ENCODE measurements at places on chromosomes 11 and 22. TPM values are rescaled to one million over a fixed set of nuclear protein-coding genes. Genes with fewer than 3 reads are reported as not detected.

DNA sequence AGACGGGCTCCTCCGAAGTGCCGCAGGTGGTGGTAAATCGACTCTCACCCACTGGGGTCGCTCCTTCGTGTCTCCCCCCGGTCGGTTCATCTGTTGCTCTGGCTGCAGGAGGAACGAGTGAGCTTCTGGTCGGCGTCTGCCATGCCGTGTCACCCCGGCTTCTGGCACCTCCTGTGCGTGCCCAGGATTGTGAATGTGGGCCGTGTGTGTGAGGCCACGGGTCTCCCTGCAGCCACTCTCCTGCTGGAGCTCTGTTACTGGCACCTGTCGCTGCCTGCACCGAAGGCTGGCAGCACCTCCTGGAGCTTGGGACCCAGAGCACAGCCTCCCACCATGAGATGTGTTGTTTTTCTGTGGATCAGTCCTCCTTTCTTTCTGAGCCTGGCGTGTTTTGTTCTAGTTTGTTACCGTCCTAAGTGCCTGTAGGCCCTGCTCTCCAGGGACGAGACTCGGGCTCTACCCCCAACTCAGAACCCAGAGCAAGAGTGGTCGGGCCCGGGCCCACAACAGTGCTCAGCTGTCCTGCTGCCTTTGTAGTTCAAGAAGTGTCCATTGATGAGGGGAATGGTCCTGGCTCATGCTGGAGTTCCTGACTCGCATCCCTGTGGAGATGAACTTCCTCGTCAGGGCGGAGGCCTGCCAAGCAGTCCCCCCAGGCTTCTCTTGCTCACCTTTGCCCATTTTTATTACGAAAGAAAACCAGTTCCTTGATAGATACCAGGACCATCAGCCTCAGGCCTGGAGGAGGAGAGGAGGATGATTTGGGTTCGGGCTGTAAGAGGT, 66.6 kb downstream of the MED15 start:
- no peak for DNase-seq

- DNase-seq = no peak
Measured at GRCh38 chr11:102630598-102631448, 5.7 kb upstream of the MMP20 start.

CACNA1I gene
- total RNA-seq = under 0.01 TPM

DNA sequence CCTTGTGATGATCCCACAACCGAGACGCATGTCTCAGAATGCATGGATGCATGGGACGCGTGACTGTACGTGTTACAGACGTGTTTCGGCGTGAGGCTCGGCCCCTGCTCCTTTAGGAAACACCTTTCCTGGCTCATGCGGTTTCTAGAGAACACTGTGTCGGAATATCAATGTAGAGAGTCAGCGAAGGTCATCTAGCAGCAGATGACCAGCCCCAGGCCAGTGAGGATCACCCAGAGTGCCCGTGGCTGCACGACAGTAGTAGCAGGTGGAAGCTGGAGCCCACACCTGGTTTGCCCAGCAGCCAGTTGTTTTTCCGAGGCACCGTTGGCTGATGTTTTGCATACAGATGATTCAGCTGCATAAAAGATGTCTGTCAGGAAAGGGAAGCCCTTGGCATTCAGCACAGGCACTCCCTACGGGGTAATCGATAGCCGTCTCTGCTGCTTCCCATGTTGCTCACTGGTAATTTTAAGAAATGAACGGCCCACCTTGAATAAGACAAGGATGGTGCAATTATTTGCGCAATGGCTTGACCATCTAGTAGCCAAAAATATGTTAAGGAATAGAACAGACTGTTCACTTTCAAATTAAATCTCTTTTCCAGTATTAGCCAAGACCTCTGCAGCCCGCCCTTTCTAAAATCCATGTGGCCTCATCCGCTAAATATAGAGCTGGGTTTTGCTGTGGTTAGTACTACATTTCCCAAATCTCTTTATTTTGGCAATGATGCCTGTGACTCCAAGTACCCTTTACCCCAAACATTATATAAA, 1.1 kb upstream of the CLTCL1 start:
- DNase-seq = peak; percentile 60

GALNT18 gene
- total RNA-seq = 5.2 TPM

DNA sequence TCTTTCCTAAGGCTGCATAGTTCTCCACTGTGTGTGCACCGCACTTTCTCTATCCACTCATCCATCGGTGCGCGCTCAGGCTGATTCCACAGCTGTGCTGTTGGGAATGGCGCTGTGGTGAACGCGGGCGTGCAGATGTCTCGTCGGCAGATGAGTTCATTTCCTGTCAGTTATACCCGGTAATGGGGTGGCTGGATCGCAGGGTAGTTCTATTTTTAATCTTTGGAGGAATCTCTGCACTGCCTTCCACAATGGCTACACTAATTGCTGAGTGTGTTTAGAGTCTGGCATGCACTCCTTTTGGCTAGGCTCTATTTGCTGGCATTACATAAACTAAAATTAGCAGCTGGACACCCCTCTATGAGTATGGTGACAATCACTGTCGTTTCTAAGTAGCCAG, 27.9 kb upstream of the KRTAP5-7 start:
- no peak for DNase-seq

DNA sequence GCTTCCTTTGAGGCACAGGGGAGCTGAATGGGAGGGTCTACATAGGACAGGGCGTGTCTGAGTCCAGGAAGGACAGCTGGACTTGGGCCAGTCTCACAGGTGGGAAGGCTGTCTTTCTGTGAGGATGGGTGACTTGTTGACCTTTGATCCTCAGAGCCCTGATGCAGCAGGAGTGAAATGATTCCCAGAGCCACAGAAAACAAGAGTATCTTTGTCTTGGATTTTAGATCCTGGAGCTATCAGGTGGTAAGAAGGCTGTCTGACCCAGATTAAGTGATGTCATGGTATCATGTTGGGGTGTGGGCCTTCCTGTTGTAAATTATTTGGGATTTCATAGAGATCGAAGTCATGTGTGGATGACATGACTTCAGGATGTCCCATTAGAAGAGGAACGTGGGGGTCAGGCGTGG, 15.0 kb downstream of the PTPRJ start:
- no peak for DNase-seq

GRCh38 chr11:36695571-36695970, 97.5 kb upstream of the RAG2 start:
- DNase-seq = no peak

DNA sequence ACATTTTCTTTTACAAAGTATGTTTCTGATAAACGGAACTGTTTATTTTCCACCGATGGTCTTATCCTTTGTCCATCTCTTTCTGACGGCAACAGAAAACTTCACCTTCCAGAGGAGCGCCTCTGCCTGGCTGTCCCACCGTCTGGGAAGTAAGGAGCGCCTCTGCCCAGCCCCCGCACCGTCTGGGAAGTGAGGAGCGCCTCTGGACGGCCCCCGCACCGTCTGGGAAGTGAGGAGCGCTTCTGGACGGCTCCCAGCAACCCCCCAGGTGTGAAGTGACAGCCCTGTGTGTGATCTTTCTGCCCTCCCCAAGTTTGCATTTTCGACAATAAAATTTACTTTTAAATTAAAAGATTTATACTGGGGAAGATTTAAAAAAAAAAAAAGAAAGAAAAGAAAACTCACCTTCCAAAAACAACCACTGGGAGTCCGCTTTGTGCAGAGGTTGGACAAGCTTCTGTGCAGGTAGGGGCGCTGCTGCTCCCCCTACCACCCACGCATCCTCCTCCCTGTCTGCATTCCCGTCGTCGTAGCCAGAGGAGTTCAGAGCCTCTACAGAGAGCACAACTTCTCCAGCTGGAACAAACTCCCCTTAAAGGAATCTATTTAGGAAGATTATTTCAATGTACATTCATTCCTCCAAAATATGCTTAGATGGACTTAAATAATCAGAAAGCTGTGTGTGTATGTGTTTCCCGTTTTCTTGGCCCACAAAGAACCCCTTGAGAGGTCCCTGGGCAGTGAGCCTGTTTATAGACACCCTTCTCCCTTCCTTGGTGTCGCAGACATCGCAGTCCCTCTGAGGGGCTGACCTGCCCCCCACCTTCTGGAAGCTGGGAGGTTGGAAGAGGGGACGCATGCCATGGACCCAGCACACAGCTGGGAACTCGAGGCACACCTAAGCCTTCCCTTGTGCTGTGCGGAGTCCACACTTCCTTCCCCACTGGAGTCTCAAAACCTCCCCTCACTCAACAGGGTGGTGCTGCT, 849 bp upstream of the APOBEC3B start:
- no peak for DNase-seq

CNTF gene
- 2.2 TPM for total RNA-seq

GRCh38 chr11:45892856-45893255, 7.4 kb downstream of the MAPK8IP1 start:
- DNase-seq = no peak

- DNase-seq = no peak
Measured at GRCh38 chr11:127182586-127183203, 182.1 kb upstream of the KIRREL3 start.

- no peak for DNase-seq
Measured at GRCh38 chr11:45730014-45730413, 64.6 kb upstream of the CHST1 start.

- DNase-seq = no peak
Measured at GRCh38 chr22:16845881-16846280, 20.7 kb upstream of the XKR3 start.

TRPC6 gene
- 26.4 TPM for total RNA-seq

DNA sequence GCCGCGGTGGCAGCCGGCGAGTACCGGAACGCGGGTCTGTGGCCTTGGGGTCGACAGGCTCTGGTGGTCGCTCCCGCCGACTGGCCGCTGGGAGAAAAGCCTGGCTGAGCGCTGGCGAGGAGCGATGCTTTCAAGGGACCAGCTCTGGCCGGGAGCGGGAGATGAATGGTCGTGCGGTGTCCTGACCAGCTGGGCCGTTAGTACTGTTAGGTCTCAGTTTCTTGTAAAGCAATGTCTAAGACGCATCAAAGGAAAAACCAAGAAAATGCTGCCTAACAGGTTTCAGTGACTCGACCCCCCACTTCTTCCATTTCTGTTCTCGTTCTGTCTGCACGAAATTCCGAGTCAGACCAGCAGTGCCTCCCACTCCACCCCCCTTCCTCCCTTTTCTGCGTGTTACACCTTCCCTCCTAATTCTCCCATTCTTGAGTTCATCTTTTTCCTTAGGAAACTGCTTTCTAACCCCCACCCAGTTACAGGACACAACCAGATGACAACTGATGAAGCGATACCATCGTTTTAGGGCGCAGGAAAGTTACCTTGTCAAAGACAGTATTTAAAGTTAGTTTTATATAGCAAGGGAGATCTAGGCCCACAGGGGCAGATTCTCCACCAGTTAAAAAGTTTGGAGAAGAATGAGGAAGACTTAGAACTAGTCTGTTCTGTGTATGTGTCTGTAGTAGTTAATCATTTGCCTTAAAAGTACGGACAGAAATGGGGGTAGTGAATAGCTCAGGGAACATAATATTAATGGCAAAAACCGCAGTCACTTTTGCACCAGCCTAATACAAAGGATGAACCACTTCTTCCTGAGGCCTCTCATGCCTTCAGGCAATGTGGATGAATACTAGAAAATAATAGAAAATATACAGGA, 1.0 kb downstream of the CUL5 start:
- DNase-seq = peak; percentile 25

DNA sequence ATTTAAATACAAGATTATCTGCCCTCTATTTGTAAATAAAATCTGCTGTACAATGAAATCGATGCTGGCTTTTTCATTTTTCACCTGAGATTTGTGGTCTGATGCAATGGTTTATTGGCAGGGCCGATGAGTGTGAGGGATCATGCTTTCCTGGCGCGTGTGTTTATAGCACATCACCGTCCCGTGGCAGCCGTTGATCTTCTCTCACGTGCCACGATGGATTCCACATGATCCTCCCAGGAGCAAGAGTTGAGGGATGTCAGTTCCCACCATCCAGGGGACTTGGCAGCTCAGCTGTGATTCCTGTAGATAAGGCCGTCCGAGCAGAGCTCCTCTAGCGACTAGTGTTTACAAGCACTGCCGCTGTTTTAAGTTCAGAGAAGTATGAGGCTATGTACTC, 213.7 kb downstream of the TBC1D22A start:
- no peak for DNase-seq

TRIM51 gene
- total RNA-seq = not detected

DNA sequence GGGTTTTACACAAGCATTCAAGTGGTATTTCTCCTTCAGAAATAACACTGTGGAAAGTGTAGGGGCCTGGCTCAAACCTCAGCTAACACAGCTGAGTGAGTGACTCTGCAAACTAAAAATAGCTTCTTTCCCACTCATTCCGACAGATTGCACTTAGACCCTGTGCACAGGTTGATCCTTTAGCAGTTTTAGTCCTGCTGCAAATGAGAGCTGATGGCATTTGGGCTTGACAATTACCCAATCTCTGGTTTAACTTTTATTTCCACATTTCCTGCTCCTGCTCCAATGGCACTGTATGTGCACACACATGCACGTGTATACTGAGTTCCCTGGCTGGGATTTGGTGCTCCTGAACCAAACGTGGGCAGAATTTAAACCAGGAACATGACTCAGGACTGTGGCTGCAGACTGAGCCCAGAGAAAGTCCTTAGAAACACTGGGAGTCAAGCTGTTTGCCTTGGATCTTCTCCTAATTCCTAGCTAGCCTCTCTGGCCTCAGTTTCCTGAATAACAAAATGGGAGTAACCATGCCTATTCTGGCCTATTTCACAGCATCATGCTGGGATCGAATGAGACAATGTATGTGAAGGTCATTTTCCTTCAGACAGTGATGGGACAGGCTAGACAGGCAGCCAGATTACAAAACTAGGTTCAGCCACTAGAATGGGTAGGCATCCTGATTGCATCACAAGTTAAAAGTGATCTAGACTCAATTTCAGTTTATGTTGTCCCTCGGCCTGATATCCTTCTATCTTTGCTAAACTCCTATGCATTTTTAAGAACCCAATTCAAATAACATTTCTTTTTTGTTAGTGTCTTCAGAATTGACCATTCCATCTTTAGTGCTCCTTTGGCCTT, 58.2 kb downstream of the SERGEF start:
- DNase-seq = no peak

POLA2 gene
- 12.1 TPM for total RNA-seq

GRCh38 chr11:11346303-11346702, 6.7 kb downstream of the CSNK2A3 start:
- DNase-seq = no peak

- DNase-seq = no peak
Measured at GRCh38 chr11:62687508-62688396, 1.6 kb downstream of the LRRN4CL start.

DDI1 gene
- total RNA-seq = under 0.01 TPM

- DNase-seq = no peak
Measured at GRCh38 chr11:2534957-2535672, 90.3 kb downstream of the KCNQ1 start.

TRIM49D2 gene
- not detected for total RNA-seq

DNA sequence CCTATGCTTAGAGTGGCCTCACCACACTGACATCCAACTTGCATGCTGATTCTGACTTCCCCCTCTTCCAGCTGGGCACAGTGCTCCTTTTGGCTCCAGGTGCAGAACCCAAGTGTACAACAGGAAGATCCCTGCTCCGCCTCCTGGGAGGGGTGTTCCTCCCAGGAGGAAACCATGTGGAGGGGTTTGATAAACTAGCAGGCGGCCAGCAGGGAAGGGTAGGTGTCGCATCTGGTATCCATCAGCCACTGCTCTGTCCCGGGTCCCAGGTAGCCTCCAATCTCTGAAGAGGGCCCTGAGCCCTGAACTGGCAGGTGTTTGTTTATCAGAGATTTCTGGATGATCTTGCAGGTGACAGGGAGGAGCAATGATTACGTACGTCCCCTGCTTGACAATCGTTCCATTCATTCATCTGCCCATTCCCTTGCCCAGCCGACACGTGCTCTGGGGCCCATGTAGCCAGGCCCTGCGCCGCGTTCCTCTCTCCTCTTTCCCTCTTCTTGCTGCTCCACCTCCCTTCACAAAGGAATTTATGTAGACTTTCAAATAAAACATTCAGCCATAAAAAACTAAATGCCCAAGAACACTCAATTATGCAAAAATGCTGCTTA, 41.2 kb upstream of the MICAL2 start:
- DNase-seq = no peak

DRD2 gene
- total RNA-seq = not detected

GTSE1 gene
- 10.4 TPM for total RNA-seq

PAX6 gene
- total RNA-seq = not detected

CDON gene
- total RNA-seq = 2.3 TPM

Measured in fibroblast of villous mesenchyme (primary cell).